NCI-H524 treated with DMSO at 0.1 percent for 48 hours (cell line): ENCODE measurements at places on chromosomes 7 and 10.

GRCh38 chr7:89773611-89774010, 380.7 kb upstream of the STEAP1 start:
- DNase-seq: no peak

- no peak for DNase-seq
Measured at GRCh38 chr10:50988792-50989191, 85.5 kb upstream of the PRKG1 start.

GRCh38 chr10:21160116-21160515, 263.0 kb upstream of the NEBL start:
- no peak for DNase-seq

DNA sequence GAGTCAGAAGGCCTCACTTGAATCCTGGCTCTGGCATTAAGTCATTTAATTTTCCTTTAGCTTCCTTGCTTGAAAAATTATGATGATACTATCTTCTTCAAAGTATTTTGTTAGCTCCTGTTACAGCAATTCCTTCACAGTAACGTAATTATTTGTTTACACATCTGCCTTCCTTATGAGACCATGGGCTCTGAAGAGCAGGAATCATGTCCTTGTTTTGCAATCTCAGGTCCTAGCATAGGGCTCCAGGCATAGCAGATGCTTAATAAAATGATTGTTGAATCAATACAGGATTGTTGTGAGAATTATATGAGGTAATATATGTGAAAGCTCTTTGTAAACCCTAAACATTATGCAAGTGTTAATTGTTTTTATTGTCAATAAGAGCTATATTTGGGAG, 25.5 kb downstream of the KLHDC10 start:
- DNase-seq: no peak

DNA sequence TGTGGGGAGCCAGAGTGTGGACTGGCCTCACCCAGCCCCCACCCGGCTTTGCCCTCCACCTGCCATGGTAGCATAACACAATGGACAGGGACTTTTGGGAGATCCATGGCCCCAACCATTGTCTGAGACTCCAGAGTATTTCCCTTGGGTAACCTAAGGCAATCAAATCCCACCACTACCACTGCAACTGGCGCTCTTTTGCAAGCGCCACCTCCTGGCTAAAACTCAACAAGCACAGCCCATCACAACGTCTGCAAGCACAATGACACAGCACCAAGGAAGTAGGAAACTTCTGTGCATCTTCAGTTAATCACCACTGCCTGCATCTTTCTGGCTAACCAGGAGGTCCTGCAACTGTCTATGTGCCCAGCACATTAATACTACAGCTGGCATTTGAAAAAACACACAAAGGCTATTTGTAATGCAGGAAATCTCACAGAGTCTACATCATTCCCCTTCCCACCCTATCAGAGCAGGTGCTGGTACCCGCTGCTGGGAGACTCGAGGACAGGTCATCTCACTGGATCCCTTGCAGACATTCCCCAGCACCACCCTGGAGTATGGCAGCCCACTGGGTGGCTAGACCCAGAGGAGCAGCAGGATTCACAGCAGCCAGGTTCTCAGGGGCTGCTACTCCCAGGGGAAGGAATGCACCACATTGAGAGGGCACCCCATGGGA, 27.7 kb downstream of the ANKRD26 start:
- no peak for DNase-seq

DNA sequence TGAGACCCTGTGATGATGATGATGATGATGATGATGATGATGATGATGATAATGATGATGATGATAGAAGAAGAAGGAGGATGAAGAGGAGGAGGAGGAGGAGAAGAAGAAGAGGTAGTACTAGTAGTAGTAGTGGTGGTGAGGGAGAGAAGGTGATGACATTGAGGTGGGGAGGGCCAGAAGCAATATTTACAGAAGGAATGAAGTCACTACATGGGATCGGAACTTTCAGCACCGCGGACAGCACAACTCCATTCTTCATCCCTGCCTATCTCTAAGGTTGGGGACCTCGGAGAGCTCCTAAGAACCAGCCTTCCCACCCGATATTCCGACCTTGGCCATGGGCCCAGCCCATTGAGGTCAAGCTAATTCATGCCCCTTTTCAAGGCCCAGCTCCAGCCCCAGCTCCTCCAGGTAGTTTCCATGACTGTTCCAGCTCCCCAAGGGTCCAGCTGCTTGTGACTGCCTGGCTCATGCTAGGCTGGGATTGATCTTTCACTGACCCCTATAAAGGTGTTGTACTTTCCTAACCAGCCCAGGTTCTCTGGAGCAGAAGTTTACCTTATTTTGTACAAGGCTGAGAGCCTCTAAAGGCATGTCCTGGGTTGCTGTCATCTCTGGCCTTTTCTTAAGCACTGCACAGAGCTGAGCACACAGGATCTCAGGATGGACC, 10.3 kb downstream of the CRHR2 start:
- DNase-seq: no peak

DNA sequence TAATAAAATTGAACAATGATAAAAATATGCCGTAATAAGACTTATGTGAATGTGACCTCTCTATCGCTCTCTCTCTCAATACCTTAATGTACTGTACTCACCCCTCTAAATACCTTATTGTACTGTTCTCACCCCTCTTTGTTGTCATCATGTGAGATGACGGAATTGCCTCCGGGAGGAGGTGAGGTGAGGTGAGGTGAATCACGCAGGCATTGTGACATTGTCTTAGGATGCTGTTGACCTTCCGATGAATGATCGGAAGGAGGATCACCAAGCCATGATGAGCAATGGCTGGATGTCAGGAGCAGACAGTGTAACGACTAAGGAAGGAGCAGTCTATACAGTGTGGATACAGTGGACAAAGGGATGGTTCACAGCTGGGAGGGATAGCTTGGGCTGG, 87.4 kb upstream of the FAM20C start:
- no peak for DNase-seq

GRCh38 chr7:112122798-112123197, 83.4 kb downstream of the DOCK4 start:
- no peak for DNase-seq

GRCh38 chr10:36393801-36394200, 731.6 kb upstream of the ANKRD30A start:
- DNase-seq: no peak
